Mesenteric fat pad (tissue), 1 donor: ENCODE measurements at places on chromosomes 7 and 10. TPM values are rescaled to one million over a fixed set of nuclear protein-coding genes. Genes with fewer than 3 reads are reported as not detected.

Gene FEZF1
- total RNA-seq, result not detected

Gene ENTPD1
- 25.4 TPM for total RNA-seq

Gene AMZ1
- 0.16 TPM for total RNA-seq

Gene SAMD9L
- 12.4 TPM for total RNA-seq

Gene CYP3A7
- total RNA-seq, result not detected

Gene CAMK2B
- total RNA-seq, result 1.2 TPM

Gene DNAJC12
- total RNA-seq, result 1.0 TPM

Gene EBLN1
- total RNA-seq, result not detected

Gene STOX1
- total RNA-seq, result 8.1 TPM

Gene LIPF
- not detected for total RNA-seq

Gene NPTX2
- total RNA-seq, result 23.8 TPM

Gene GJD4
- total RNA-seq, result not detected

Gene SMKR1
- not detected for total RNA-seq

Gene ADAMTS14
- 0.61 TPM for total RNA-seq
